ENCODE measurements at places on chromosomes 12 and 14. TPM values are rescaled to one million over a fixed set of nuclear protein-coding genes. Genes with fewer than 3 reads are reported as not detected.

Gene PIK3C2G
- total RNA-seq = not detected

Gene PDE3A
- not detected for total RNA-seq

DNA sequence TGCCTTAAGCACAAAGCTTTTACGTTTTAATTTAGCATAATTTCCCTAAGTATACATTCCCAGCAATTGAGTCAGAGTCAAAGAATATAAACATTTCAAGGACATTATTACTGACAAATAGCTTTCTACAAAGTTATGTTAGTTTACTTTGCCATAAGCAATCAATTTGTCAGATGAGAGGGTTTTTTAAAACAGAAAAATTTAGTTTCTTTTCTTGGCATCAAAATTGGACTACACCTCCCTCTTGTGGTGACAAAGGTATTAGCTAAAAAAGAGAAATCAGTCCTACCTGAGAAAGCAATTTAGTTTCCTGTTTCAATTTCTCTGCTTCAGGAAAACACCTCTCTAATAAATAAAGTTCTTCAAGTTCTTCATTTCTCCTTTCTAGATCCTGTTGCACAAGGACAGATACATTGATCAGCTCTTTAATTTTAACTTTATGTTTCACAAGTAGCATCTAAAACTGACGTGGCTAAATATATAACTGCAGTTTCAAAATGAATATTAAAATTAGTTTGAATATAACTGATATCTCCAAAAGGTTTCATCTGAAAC lies 39.9 kb downstream of the DNAI7 start:
- no peak overlapping the region for H3K27ac ChIP-seq
- no peaks in the 10 kb centered on the region for H3K36me3 ChIP-seq
- H3K27me3 ChIP-seq = peaks cover 8% of the 10 kb centered on the region
- peaks cover 7% of the 10 kb centered on the region for H3K4me1 ChIP-seq
- no peak for DNase-seq

GRCh38 chr14:23375527-23376251 lies 1.2 kb upstream of the CMTM5 start:
- no peak overlapping the region for H3K27ac ChIP-seq
- peaks cover 2% of the 10 kb centered on the region for H3K27me3 ChIP-seq
- no peaks in the 10 kb centered on the region for H3K4me1 ChIP-seq
- no peak overlapping the region for H3K4me3 ChIP-seq
- H3K36me3 ChIP-seq = no peaks in the 10 kb centered on the region
- no peak for DNase-seq

- no peaks in the 10 kb centered on the region for H3K4me1 ChIP-seq
- H3K36me3 ChIP-seq = peaks cover 34% of the 10 kb centered on the region
- no peak overlapping the region for H3K27ac ChIP-seq
- H3K4me3 ChIP-seq = no peak overlapping the region
Observed at GRCh38 chr12:66354291-66354690, 52.0 kb downstream of the HELB start.

All from activated T-helper 1 cell treated with anti-CD3 and anti-CD28 coated beads, Interleukin-12 subunit alpha, Interleukin-12 subunit beta, Interleukin-2, Interleukin-4 antibody, amounts not matched to agents 30 ng/mL and 10 ng/mL and 1 ng/mL, durations not matched to agents 14 hours and 24 hours and 36 hours (primary cell).